ENCODE measurements at places on chromosomes 6 and 20.

- no peak for DNase-seq
Measured at GRCh38 chr6:52403627-52404026, 16.5 kb upstream of the EFHC1 start.

DNA sequence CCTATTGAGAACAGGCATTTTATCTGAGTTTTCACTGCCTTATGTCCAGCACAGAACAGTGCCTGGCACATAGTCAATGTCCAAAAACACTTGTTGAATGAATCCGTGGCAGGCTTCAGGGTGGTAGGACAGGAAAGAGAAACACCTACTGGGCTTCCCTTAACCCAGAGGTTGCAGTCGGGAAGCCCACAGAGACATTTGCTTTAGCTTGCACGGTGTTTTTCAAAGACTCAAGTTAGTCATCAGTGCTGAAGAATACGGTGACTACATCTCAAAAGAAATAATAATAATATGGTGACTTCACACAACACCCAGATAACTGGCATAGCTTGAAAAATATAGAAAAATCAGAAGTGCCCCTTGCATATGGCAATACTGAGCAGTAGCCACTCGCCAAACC is 160.4 kb downstream of the CD83 start:
- no peak for DNase-seq

- no peak for DNase-seq
Measured at GRCh38 chr20:57751411-57751810, 41.6 kb upstream of the PMEPA1 start.

- DNase-seq, result peak; percentile 70
Measured at GRCh38 chr20:43507150-43508080, at the start of gene L3MBTL1. TSS of gene L3MBTL1 (plus strand) at chr20:43507697. CDS start at chr20:43513504, 5,807 bp downstream.

DNA sequence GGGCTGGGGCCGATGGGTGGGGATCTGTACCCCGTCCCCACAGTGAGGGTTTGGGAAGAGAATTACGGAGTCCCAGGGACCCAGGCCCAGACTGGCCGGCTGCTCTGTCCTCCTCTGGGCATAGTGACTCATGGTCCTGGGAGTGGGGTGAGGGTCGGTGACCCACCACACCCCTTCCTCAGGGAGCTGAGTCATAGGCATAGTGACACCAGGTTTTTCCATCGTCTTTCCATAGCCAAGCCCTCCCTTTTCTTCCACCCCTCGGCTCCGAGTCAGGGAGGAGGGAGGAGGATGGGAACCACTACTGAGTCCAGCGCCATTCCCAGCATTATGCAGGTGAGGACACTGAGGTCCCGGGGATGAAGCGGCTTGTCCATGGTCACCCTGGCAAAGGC is 8.9 kb downstream of the CYP21A2 start:
- DNase-seq, result no peak

GRCh38 chr6:157985378-157986155 is 3.9 kb downstream of the SYNJ2 start:
- no peak for DNase-seq
